ENCODE measurements at places on chromosomes 7 and 10.

DNA sequence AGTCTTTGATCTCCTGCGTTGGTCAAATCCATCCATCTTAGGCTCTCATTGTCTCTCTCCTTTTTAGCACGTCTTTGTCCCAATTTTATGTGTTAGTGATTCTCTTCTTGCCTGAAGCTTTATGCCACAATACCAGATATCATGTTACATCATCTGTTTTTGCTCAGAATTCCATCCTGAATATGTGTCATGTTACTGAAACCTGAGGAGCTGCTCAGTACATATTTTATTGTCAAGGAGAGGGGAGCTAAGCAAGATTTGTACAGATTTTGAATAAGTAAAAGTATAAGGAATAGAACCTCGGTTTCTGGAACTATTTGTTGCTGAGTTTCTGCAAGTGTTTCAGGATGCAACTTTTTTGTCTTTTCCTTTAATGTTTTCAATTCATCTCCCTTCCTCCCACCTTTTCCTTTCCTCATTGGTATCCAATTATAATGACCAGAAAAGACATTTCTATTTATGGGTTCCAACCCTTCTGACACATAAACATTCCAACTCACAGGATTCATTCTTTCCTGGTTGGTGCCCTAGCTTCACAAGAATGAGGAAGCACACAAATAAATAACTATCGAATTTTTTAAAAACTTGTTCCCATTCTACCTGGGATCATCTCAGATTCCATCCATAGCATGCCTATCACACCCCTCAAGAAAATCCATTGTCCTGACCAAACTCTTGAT is 291.8 kb downstream of the CRPPA start:
- DNase-seq, result no peak

GRCh38 chr10:122725768-122726167 is 26.1 kb upstream of the C10orf120 start:
- DNase-seq, result peak; percentile 47

DNA sequence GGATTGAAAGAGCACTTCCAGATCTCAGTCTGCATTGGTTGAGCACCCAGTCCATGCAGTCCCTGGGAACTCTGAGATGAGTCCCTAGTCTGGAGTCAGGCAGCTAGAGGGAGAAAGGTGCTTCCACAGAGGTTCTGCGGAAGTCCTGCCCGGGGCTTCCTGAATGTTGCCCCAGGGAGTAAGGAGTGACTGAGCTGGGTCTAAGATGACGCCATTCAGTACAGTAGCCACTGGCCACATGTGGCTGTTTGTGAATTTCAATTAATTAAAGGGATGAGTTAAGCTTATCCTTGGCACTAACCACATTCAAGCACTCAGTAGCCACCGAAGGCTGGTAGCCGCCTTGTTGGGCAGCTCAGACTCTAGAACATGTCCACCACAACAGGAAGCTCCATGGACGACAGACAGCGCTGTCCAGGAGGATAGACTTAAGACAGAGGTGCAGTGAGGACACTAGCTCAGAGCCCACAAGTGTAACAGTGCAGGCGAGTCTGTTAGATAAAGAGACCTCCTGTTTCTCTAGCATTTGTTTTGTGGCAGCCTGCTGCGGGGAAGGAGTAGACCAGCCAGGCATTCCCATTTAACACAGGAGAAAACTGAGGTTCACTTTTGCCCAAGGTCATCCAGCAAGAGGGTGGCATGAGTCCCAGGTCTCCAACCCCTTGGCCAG is 101.6 kb upstream of the PPIF start:
- no peak for DNase-seq

DNA sequence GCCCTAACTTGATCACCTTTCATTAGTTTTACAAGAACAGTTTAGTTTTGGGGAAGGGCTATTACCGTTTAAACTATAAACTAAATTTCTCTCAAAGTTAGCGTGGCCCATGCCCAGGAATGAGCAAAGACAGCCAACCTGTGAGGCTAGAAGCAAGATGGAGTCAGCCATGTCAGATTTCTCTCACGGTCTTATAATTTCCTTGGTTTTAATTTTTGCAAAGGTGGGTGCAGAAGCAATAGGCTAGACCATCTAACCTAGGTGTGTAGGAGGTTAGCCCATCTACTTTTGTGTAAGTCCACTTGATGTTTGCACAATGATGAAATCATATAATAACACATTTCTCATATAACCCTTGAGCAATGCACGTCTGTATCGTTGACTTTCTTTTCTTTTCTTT is 8.9 kb downstream of the CCL24 start:
- no peak for DNase-seq

DNA sequence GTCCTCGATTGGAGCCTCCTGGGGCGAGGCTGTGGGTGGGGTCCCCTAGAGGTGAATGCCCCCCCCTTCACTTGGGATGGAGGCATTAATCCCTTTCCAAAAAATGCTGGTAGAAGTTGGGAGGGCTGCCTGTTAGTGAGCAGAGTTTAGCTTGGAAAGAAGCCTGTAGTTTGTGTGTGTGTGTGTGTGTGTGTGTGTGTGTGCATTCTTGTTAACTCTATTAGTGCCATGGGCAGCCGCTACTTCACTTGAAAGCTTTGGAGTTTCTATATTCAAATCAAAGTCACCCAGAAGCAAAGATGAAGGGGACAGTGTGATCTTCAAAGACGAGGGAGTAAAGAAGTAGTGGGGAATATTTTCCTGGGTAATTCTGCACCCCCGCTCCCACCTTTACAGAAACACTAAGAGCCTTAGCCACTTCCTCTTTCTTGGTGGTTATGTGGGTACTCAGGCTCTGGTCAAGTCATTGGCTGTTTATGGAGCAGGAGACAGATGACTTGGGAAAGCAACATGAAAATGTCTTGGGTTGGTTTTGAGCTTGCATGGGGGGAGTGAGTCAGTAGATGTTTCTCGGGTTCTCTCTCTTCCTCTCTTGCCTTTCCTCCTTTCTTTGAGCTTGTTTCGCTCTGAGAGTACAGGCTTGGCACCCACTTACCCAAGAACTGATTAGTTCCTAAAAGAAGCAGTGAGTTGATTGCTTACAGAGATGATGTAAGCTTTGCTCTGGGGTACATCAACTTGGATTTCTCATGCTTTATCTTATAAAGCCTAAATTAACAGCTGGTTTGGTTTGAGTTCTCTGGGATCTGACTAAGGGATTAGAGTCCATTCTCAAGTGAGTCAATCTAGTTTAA is 35.9 kb downstream of the TCF7L2 start:
- DNase-seq, result no peak

Measured in H9 (cell line).